ENCODE measurements at places on chromosomes 3 and 15.

DNA sequence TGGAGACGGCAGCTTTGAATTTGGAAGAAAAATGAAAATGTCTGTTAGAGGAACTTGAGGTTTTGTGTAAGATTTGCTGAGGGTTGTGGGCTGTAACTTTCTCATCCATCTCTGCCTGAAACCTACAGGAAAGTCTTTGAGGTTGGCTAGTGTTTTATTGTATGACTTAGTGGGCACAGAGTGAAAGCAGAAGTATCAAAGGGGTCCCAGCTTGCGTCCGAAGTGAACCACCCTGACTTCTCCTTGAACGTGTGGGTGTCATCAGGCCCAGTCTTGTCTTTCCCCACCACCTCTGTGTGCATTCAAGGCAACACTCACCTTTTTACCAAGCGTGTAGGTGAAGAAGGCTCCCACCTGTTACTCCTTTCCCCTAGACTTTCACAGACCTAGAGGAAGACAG lies 682.1 kb upstream of the CFAP20DC start:
- no peak for DNase-seq

GRCh38 chr3:112128843-112129727 lies 4.0 kb downstream of the GCSAM start:
- DNase-seq = no peak

DNA sequence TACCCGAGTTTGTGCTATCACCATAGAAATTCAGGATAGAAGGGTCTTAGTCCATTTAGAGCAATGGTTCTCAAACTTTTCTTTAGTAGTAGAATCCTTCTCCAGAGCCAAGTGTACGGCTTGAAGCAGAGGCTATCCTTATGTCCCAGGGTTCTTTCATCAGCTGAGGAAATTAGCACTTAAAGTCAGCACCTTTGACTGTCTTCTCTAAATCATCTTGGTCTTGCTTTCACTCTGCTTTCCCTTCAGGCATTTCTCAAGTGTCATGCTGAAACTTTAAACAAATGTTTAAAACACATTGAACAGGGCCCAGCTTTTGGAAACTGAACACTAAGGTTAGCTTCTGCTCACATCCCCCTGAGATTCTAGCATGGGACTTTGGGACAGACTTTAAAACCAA lies 78.2 kb downstream of the TM4SF4 start:
- DNase-seq = no peak

GRCh38 chr15:29270976-29271375 lies 1.4 kb upstream of the NSMCE3 start:
- DNase-seq = no peak

GRCh38 chr3:60188803-60189202 lies 1062.4 kb downstream of the FHIT start:
- no peak for DNase-seq

- DNase-seq = no peak
These were observed 95.2 kb downstream of the WDR76 start for GRCh38 chr15:43922021-43922420.

GRCh38 chr3:64152086-64152485 lies 73.2 kb downstream of the PRICKLE2 start:
- no peak for DNase-seq
